ENCODE measurements at places on chromosomes 1 and 21.

DNA sequence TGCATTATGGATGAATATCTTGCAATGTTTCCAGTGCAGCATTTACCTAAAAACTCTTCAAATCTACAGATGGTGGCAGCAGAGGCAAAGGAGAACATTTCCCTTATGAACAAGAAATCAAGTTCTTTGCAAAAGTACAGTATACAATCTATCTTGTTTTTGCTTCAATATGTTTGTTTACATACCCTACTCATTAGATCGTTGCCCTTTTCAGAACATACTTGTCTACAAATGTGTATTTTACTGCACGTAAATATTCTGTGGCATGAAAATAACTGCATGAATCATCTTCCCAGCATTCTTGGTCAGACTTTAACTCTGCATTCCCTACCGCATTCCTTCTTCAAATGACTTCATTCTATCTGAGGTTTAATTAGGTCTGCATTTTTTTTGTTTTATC lies 212.7 kb downstream of the ZP4 start:
- no peak for DNase-seq

GRCh38 chr1:35442734-35443133 lies 114.5 kb downstream of the KIAA0319L start:
- no peak for DNase-seq

DNA sequence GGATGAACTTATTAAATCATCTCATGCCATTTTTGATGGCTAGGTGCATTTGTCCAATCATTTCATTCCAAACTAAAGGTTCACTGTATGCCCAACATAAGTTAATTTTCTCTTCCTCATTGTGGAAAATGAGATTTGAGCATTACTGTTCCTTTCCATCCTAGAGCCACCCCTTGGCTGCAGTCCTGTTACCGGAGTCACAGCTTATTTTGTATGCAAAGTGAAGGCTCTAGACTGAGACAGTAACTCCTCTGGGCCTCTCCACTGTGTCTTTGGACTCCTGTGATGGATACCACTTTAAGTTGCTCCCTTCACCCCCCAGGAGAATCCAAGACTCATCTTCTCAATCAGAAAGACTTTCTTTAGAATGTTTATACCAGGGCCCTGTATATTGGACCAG lies 59.7 kb downstream of the FGGY start:
- no peak for DNase-seq

DNA sequence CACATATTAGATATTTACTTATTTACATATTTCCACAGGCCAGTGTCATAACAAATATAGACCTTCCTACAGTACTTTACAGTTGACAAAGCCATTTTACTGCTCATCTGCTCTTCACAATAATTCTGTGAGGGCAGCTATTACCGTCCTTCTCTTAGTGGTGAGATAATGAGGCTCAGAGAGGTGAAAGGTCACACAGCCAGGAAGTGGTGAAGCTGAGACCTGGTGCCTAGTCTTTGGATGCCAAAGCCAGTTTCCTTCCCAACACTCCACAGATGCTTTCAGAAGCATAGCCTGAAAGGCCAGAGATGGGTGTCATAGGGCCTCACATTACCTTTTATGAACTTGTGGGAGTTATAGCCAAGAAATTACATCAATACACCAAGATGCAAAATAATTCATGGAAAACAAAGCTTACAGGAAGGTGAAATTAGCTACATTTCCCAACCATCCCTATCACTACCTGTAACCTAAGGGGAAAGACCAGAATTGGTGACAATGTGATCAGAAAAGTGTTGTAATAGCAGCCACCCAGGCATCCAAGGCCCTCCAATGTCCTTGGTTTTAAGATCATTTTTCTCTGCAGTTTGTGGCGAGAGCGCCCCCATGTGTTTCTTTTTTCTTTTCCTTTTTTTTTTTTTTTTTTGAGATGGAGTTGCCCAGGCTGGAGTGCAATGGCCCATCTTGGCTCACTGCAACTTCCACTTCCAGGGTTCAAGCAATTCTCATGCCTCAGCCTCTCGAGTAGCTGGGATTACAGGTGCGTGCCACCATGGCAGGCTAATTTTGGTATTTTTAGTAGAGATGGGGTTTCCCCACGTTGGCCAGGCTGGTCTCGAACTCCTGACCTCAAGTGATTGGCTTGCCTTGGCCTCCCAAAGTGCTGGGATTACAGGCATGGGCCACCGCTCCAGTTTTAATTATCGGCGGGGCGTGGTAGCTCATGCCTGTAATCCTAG lies 26.5 kb upstream of the RPL11 start:
- no peak for DNase-seq

GRCh38 chr1:7248549-7249199 lies 463.4 kb downstream of the CAMTA1 start:
- no peak for DNase-seq

DNA sequence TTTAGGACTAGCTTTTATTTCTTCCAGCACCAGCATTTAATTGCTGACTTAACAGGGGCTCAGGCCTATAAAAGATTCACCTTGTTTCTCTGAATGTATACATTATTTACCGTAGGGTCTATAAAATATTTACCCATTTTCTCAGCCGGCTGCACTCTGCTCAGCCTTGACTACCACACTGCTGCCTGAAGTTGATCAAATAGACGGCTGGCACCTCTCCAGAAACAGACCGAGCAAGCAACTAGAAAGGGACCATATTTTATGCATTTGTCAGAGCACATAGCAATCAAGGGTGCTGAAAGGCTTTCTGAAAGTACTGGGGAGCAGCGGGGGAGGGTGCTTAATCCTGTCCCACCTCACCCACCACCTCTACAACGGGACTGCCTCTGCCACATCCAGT lies 64.7 kb upstream of the FGGY start:
- DNase-seq, result no peak

DNA sequence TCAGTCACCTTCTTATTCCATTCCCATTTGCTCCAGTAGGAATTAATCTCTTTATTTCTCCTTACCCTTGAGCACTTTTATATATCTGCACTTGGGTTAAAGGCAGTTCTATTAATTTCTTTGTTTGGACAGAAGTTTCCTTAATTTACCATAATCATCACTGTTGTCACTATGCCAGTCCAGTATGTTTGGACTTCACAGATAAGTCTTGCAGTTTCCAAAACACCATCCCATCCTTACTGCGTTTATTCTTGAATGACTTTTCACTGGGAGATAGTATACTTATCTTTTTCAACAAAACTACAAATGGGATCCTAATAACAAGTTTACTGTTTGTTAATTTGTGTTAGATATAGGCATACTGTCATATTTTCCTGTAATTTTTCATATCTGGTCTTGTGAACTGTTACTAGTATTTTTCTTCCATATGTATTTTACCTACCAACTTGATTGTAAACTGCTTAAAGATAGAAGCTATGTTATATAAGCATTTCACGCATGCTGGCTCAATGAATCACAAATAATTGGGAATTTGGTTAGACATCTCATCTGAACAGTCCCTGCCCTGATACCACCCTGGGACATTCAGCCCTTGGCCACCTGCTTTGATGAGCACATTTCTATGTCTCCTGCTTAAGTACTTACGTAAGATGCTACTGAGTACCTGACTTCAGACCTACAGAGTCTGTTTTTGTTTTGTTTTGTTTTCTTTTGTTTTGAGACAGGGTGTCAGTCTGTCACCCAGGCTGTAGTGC lies 78.2 kb downstream of the OLFML2B start:
- DNase-seq, result no peak

GRCh38 chr1:89760496-89760895 lies 60.3 kb upstream of the LRRC8D start:
- no peak for DNase-seq

GRCh38 chr1:51564124-51564523 lies 45.1 kb upstream of the EPS15 start:
- DNase-seq, result no peak

GRCh38 chr1:157994704-157995582 lies 1.5 kb downstream of the KIRREL1 start:
- DNase-seq, result no peak

DNA sequence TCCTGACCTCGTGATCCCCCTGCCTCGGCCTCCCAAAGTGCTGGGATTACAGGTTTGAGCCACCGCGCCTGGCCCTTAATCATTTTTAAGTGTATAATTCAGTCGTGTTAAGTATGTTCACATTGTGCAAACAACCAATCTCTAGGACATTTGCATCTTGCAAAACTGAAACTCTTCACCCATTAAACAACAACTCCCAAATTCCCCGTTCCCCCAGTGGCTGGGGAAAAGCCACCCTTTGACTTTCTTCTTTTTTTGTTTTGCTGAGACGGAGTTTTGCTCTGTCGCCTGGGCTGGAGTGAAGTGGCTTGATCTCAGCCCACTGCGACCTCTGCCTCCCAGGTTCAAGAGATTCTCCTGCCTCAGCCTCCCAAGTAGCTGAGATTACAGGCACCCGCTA lies 6.5 kb upstream of the THEMIS2 start:
- DNase-seq, result no peak

- DNase-seq, result no peak
Measured at GRCh38 chr1:107689159-107689558, 275.8 kb downstream of the VAV3 start.

- DNase-seq, result no peak
Measured at GRCh38 chr1:180630408-180631193, 1.2 kb upstream of the XPR1 start.

DNA sequence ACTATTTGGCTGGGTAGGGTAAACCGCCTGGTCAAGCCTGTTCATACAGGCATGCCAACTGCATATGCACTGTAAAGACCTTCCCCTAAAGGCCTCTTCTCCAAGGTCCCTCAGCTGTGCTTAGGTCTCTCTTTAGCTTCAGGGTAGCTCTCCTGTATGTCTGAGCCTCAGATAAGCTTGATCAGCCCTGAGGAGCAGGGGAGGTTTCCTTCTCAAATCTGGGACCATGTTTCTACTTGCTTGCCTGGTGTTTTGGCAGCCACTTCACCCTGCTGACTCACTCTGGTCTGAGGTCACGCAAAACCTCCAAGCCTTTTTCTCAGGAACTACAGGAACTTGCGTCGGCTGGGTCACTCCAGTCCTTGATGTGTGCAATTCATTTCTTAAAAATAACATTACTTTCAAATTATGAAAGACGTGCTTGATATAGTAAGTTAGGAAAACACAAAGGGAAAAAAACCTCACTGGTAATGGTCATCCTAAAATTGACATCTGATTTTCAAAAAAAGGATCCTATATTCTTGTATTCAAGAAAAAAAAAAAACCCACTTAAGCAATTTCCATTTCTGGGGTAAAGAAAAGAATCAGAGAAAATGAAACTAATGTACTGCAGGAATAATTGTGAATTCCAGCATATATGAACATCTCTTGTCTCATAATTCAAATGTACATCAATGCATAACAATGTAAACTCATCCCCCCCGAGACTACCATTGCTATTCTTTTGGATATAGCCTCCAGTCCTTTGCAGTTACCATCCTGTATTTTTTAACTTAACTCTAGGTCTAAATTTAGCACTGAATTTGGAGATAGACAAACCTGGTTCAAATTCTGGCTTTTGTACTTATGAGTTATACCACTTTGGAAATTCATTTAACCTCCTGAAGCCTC lies 24.8 kb upstream of the RNF19B start:
- DNase-seq, result no peak

GRCh38 chr1:96510911-96511310 lies 210.7 kb upstream of the PTBP2 start:
- DNase-seq, result no peak

- no peak for DNase-seq
Measured at GRCh38 chr1:2276803-2277580, 48.9 kb downstream of the SKI start.

DNA sequence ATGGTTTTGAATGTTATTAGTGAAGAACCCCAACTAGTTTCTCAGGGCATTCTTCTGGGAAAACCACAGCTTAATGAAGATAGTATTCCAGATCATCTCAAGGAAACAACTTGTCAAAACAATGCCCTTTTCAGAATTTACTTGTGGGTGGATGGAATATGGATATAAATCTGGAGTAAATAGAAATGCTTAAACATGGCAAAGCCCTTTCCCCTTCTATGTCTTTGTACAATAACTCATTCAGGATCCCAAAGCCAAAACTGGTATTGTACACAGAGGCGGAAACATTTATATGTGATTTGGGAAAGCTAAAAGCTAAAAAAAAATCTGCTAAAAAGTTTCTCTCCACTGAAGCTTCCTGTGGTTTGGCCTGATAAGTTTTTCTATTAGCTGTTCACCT lies 55.5 kb upstream of the RGS5 start:
- DNase-seq, result no peak

DNA sequence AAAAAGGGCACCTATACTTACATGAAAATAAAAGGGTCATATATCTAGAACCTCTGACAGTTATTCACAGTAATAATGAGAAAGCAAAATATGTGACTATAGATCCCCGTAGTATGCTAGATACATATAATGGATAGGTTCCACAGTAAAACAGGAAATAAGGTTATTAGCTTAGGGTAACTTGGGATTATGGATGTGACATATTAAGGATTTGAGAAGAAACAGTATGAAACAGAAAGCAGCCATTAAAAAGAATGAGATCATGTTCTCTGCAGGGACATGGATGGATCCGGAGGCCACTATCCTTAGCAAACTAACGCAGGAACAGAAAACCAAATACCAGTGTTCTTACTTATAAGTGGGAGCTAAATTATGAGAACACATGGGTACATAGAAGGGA lies 1547.3 kb downstream of the BRINP3 start:
- DNase-seq, result no peak

GRCh38 chr1:10114746-10115145 lies 82.0 kb downstream of the UBE4B start:
- DNase-seq, result no peak

DNA sequence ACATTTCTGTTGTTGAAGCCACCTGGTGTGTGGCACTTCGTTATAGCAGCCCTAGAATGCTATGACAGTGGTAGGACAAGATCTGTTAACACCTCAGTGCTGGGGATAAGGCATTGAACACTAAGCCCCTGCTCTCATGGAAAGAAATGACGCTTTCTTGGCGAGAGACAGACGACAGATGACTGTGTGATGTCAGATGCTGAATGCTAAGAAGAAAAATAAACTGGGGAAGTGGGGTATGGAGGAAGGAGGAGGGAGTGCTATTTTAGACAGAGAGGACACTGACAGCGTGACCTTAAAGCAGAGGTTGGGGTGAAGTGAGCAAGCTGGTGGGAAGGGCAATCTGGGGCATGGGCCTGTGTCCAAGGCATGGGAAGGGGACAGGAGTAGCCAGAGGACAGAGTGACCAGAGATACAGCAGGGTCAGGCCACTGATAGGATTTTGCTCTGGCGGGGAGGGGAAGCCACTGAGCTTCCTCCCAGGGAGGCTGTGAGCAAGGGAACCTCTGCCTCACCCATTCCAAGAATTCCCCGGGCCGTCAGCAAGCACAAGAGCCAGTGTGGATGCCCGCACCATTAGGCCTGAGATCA lies 15.2 kb downstream of the DOP1B start:
- DNase-seq, result no peak

DNA sequence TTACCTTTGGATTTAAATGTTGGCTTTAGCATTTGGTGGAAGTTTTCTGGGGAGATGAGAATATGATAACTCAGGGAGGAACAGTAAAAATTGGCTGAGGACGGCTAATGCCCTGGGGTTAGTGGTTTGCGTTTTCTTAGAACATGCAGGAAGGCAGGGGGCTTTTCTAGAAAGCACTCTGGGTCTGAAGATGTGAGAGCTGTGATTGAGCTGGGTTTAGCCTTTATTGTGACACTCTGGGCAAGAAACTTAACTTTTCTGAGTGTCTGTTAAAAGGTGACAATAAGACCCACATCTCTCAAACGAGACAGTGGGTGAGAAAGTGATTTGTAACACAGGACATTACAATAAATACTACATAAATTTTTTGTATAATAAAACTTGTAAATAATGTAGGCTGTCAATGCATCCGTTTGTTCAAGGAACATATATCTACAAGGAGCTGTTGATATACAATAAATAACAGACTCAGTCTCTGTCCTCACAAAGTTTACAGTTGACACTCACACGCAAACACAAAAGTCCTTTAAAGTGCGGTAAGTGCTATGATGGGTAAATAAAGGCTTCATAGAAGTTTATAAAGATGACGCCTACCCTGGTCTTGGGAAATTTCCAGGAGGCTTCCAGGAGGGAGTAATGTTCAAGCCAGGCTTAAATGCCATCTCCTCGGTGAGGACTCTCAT lies 49.5 kb upstream of the MRPS6 start:
- no peak for DNase-seq

Data from stimulated activated CD8-positive, alpha-beta memory T cell treated with anti-CD3 and anti-CD28 coated beads, Interleukin-15, amount 100 ng/mL, for 1 hour (primary cell).